Breast epithelium (tissue), 4 donors: ENCODE measurements at places on chromosomes 13 and 19. TPM values are rescaled to one million over a fixed set of nuclear protein-coding genes. Genes with fewer than 3 reads are reported as not detected.

Gene GPR180
- 7.9 TPM for total RNA-seq

Gene ZNF471
- 8.2 TPM for total RNA-seq

DNA sequence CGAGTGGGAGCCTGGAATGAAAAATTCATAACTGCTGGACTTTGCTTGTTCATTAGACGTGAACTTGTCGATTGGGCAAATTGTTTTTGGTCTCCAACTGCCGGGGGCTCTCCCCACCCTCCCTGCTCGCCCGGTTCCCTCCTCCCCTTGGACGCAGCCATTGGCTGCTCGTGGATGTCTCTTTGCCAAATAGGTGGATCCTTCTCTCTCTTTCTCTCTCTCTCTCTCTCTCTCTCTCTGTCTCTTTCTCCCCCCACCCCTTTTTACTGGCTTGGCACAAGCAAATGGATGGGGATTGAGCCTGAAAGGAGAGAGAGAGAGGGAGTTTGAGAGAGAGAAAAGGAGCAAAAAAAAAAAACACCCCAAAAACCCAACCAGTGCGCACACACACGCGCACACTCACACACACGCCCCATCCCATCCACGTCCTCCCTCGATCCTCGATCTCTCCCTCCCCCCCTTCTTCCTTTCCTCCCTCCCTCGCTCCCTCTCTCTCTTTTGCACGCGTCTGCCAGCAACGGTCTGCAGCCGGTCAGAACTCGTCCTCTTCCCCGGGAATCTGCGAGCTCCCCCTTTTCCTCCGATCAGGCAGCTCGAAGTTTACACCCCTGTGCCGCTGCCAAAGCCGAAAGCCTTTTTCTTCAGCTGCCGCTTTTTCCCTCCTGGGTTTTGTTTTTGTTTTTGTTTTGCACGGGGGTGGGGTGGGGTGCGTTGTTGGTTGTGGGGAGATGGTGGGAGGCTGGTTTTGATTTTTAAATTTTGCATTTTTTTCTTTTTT, 27.8 kb downstream of the NFIX start:
- DNase-seq: peak; percentile 91

DNA sequence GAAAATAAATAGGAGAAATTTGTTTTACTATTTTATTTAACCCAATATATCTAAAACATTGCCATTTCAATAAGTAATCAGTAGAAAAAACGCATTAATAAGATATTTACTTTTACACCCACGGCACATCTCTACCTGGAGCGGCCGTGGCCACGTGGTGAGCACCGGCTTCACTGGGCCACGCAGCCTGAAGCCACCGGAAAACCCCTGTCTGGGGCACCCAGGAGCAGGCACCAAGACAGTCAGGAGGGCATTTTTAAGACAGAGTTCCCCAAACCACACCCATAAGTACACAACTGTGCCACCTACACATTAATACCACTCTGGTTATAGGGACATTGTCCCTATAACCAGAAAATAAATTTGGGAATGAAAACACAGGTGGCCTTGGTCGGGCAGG, 80.9 kb downstream of the SPACA7 start:
- no peak for DNase-seq

DNA sequence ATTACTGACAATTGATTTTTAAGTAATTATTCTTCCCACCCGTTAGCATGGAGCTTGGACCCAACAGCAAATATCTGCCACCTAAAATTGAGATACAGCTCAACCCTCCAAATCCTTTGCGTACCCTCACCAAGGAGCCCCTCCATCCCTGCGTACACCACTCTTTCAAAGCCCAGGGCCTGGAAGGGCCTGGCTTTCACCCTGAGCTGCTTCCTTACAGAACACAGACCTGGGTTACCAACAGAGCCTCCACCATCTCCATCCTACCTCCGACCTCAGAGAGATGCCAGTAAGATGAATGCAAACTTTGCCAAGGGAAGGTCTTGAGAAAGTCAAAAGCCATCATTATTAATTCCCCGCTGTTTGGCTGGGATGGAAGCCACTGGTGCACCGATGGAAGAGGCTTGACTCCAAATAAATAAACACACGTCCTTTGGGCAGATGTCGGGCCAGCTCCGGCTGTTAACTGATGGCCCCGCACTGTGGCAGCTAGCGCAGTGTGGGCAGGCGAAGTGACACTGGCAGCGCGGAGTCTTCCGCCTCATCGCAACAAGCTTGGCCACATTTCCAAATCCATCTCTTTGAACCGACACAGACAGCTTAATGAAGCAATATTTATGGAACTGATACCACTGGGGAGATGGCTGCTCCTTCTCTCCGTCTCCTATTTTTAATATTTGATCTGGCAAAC, 150.2 kb upstream of the VSTM2B start:
- peak; percentile 1 for DNase-seq

GRCh38 chr13:46160471-46161066, 21.4 kb downstream of the LCP1 start:
- DNase-seq: no peak

DNA sequence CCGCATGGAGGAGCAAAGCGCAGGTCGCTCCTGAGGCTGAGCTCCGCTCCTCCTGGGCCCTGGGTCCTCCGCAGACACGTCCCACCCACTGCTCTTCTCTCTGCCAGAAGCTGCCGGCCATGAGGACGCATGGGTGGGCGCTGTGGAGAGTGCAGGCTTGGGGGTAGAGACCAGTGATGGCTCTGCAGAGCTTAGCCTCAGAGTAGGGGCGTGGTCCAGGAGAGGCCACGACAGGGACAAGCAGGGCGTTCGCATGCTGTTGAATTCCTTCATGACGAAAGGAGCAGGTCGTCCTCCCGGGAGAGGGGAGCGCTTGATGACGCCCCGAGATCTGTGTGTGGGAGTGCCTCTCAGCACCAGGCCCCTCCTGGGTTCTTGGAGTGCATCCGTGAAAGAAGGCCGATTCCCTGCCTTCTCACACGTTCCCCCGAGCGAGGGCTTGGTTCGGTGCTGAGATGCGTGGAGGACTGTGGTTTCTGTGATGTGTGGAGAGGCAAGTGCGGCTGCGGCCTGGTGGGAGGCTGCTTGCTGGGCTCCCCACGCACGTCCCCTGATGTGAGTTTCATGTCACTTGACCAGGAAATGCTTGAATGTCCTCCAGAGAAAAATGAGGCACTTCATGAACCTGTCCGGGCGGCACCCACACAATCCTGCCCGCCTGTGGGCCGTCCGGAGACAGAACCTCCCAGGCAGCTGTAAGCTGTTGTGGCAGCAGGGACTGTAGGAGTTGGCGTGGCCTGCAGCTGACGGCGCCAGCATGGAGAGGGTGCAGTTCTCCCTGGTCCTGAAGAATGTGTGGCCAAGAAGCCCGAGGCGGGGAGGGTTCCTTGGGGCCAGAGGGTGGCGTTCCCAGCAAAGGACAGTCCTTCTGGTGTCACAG, 4.5 kb downstream of the SF3A2 start:
- no peak for DNase-seq
